ENCODE measurements at places on chromosomes 16 and 17. TPM values are rescaled to one million over a fixed set of nuclear protein-coding genes. Genes with fewer than 3 reads are reported as not detected.

The SLC5A11 gene
- total RNA-seq, result 0.60 TPM

The DYNLRB2 gene
- total RNA-seq, result not detected

The DNAH2 gene
- 0.31 TPM for total RNA-seq

The CCL22 gene
- total RNA-seq, result not detected

The OMG gene
- 0.65 TPM for total RNA-seq

The CSH1 gene
- total RNA-seq, result 11.3 TPM

The CHST4 gene
- not detected for total RNA-seq

The KRTAP2-1 gene
- not detected for total RNA-seq

The SLC6A2 gene
- not detected for total RNA-seq

GRCh38 chr16:7755347-7755882 is 422.8 kb downstream of the RBFOX1 start:
- DNase-seq, result no peak

GRCh38 chr16:47571049-47571448 is 109.9 kb downstream of the PHKB start:
- no peak for DNase-seq

GRCh38 chr16:56111100-56111499 is 80.2 kb upstream of the GNAO1 start:
- DNase-seq, result no peak

- DNase-seq, result no peak
Observed at GRCh38 chr17:30352240-30352814, 18.5 kb upstream of the TMIGD1 start.

- no peak for DNase-seq
Observed at GRCh38 chr17:1005361-1005946, 8.5 kb downstream of the TIMM22 start.

DNA sequence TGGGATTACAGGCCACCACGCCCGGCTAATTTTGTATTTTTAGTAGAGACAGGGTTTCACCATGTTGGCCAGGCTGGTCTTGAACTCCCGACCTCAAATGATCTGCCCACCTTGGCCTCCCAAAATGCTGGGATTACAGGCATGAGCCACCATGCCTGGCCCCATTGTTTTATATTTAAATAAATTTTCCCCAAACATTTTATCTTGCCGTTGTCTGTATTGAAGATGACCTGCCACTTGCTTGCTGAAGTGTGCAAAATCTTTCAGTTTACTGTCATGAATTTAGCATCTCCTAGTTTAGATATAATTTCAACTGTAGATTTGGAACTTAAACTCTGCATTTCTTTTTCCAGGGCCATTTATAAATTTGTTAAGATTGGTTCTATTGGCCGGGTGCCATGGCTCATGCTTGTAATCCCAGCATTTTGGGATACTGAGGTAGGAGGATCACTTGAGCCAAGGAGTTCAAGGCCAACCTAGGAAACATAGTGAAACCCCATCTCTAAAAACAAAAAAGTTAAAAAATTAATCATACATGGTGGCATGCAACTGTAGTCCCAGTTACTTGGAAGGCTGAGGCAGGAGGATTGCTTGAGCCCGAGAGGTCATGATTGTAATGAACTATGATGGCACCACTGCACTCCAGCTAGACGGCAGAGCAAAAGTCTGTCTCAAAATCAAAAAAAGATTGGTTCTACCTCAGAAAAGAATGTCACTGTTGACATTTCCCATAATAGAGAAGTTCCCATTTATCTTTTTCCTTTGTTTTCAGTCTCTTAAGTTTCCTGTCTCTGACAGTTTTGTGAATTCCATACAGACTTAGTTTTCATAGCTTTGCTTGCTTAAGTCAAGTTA is 84.4 kb downstream of the VMP1 start:
- no peak for DNase-seq

GRCh38 chr17:17767154-17767869 is 69.5 kb downstream of the SREBF1 start:
- DNase-seq, result no peak

DNA sequence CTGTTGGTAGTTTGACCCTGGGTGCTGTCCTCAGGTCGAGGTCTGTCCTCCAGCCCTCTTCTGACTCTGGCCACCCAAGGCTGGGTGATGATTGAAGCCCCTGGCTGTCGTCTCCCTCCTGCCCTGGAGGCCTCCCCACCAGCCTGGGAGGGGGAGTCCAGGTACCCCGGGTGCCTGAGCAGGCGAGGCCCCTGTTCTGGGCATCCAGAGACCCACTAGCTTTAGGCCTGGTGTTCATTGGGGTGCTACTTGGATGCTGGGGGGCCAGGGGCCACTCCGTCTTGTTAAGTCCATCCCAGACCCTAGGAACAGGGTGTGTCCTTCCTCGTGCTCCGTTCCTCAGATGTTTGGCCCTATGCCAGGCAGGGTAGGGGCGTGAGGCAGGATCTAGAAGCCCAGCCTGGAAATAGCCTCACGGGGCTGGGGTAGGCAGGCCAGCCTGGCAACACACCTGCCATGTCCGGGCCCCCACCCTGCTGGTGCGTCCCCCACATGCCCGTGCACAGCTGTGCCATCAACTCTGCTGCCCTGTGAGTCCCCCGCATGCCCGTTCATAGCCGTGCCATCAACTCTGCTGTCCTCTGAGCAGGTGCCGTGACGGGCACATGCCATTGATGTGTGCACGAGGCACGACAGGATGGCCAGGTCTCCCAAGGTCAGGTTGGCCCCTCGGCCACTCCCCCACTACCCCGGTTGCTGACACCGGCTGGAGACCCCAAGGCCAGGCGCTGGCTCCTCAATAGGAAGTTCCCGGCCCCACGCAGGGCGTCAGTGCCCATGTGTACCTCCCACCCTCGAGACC is 36.9 kb downstream of the GINS2 start:
- no peak for DNase-seq

DNA sequence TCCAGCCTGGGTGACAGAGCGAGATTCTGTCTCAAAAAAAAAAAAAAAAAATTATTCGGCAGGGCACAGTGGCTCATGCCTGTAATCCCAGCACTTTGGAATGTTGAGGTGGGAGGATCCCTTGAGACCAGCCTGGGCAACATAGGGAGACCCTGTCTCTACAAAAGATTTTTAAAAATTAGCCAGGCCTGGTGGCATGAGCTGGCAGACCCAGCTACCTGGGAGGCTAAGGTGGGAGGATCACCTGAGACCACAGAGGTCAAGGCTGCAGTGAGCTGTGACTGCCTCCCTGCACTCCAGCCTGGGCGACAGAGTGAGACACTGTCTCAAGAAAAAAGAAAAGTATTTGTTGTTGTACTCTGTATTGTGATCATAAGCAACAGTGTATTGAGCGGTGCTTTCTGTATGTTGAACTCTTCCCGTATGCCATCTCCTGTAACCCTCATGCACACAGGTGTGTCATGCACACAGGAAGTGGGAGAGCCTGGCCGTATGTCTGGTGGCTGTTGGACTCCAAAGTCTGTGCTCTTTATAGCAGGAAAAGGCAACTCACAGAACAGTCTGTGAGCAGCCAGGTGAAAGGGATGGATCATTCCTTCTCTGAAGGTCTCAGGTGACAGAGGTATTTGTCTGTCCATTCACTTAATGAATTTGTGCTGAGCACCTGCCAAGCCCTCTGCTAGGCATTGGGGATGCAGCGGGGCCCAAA is 17.1 kb downstream of the CDH1 start:
- no peak for DNase-seq

DNA sequence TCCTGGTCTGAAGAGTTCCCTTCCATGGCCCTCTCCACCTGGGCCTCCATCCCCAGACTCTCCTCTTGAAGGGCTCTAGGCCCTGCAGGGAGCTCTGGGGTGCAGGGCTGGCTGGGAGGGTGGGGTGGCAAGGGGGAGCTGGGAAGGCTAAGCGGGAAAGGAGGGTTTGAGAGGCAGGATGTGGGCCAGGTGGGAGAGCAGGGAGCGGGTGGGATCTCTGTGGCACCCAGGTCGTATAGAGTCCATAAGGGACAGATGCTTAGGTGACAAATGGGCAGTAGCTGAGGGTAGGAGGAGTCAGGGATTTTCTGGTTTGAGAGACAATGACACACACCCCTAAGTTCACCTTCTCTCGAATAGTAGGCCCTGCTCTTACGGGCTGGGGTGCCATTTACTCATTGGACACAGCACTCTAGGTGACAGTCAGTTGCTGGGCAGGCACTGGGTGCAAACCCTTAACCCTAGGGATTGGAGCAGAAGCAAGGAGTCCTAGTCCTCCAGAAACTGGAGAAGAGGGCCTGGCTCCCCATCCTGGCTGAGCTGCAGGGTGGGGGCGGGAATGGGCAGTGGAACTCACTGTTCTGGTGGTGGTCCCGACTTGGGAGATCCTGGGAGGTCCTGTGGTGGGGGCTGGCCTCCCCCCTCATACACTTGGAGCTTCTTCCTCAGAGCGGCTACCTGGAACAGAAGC is 15.3 kb downstream of the KIF18B start:
- DNase-seq, result no peak

- no peak for DNase-seq
Observed at GRCh38 chr16:57607676-57608461, 20.6 kb upstream of the ADGRG1 start.

DNA sequence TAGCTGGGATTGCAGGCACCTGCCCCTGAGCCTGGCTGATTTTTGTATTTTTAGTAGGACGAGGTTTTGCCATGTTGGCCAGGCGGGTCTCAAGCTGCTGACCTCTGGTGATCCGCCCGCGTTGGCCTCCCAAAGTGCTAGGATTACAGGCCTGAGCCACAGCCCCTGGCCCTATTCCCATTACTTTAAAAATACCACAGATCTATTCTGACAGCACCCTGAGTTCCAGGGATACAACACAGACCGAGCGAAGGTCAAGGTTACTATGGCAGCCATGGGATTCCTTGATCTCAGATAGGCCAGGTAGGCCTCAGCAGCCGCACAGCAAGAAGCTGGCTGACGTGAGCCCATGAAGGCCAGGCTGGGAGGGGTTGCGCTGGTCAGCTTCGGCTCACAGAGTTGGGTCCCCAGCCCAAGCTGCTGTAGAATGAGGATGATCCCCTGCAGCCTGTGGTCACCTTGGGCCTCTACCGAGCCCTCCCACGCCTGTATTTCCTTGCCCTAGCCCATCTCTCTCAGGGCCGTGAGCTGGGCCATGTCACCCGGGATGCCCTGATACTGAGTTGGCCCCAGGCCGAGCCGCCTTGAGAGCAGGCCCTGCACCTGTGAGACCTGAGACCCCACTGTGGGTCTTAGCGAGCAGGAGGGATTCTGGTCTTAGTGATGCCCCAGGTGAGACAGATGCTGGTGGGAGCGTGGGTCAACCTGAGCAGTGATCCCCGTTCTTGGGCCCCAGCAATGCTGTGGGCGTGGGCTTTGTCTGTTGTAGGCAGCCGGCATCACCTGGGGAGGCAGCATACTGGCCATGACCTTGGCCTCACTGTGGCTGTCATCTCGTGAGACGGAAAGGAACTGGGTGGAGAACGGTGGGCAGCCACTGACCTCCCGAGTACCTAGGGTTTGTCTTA is 16.9 kb upstream of the RNF213 start:
- DNase-seq, result no peak

DNA sequence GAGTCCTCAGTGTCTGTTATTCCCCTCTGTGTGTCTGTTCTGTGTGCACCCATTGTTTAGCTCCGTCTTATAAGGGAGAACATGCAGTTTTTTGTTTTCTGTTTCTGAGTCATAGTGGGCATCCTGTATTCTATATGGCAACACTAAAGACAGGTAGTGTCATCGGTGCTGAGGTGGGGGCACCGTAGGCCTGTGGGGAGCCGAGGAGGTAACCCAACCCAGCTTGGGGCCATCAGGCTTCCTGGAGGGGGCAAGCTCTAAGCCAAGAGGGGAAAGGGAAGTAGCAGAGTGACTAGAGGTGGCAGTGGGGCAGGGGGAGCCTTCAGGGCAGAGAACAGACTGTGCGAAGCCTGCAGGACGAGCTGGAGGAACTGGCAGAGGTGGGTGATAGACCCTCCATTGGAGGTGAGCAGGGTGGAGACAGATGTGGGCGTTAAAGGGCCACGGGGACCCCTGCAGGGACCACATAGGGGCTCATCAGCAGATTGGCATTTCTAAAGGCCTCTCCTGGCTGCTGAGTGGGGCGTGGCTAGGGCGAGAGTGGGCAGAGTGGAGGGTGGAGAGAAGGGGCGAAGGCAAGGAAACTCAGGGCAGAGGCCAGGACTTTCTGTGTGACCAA is 36.5 kb downstream of the CPNE2 start:
- DNase-seq, result no peak

DNA sequence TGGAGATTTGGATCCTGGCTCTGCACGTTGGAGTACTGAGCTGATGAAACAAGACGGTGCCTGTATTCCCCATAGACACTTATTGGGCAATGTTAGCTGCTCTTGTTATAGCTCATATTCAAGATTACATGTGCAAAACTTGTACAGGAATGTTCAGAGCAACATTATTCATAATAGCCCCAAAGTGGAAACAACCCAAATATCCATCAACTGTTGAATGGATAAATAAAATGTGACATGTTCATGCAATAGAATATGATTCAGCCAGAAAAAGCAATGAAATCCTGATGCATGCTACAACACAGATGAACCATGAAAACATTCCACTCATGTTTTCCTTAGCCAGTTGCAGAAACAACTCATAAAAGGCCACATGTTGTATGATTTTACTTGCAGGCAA is 5.7 kb upstream of the SDR42E1 start:
- DNase-seq, result no peak

- DNase-seq, result no peak
Observed at GRCh38 chr17:29619251-29619650, 3.5 kb downstream of the CORO6 start.

- no peak for DNase-seq
Observed at GRCh38 chr17:50564916-50565315, 4.4 kb downstream of the CACNA1G start.

- DNase-seq, result no peak
Observed at GRCh38 chr17:78323826-78324390, 36.0 kb downstream of the SOCS3 start.

DNA sequence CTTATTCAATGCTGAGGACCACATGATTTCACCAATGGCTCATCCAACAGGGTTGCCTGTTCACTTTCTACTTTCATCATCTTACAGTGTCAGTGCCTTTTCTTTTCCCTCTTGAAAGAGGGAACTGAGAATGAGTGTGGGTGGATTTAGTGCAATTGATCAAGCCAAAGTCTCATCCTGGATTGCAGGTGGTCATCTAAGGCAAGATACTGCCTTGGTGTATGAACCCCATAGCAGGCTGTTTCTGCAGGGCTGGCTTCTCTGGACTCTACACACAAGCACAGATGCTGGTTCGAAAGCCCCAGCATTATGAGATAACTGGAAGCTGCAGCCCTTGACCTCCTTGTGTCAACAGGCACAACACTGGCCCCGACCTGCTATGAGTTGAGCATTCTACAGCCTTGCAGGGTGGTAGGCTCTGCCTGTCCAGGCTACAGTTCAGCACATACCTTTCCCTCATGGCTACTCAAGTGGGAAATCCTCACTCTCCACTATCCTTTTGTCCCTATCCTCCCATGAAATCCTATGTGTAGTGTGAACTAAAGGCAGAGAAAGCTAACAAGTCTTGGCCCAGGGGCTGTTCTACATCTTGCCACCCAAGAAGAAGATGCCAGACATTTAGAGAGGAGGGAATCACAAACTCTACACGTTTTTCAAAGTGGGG is 358.7 kb downstream of the SLC39A11 start:
- DNase-seq, result no peak

DNA sequence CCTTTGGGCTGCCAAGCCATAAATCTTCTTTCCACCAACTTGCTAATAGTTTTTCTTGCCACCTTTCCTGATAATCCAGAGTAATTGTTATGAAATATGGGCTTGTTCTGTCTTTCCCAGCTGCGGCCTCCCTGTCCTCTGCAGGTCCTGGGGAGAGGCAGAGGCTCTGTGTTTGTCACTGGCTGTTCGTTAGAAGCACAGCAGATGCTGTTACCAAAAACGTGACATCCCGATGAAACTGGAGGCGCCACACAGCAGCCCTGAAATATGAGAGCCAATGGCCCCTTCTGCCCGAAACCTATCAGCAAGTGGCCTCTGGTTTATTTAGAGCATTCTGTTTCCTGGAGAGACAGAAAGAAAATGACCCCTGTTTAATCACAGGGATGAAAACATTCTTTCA is 115.1 kb upstream of the ANKFN1 start:
- no peak for DNase-seq

GRCh38 chr17:57553991-57554825 is 190.9 kb downstream of the CCDC182 start:
- no peak for DNase-seq
